RPMI7951 (cell line): ENCODE measurements at places on chromosomes 4 and X. TPM values are rescaled to one million over a fixed set of nuclear protein-coding genes. Genes with fewer than 3 reads are reported as not detected.

Gene CXCL11
- total RNA-seq: 0.10 and 0.36 TPM in 2 replicates

Gene CXorf65
- total RNA-seq: not detected in 2 replicates

Gene DMRTC1
- not detected in 2 replicates for total RNA-seq

Gene KLHL13
- total RNA-seq: 0.10 and 0.12 TPM in 2 replicates

- DNase-seq: no peak
Observed at GRCh38 chr4:110830461-110830860, 207.6 kb upstream of the PITX2 start.

- no peak for DNase-seq
Observed at GRCh38 chr4:67122029-67122428, 423.3 kb downstream of the CENPC start.

GRCh38 chr4:6782147-6782845 lies at the start of gene KIAA0232:
Gene KIAA0232 (plus strand): TSS chr4:6782727. CDS start chr4:6824454, 41,727 bp downstream.
- peak; percentile 93 for DNase-seq

DNA sequence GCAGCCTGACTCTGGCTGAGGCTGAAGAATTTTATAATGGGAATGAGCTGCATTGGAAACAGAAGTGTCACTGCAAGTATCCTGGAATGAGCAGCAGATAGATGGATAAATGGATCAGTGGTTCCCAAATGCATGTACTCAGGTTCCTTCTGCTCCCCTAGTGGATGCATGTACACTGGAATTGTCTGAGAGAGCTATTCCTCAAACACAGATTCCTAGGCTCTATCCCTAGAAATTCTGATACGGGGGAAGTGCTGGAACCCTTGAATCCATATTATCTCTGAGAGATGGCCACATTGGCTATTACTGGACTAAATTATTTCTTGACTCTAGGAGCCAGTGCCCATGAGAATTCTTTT lies 64.8 kb downstream of the TMEM131L start:
- DNase-seq: no peak

GRCh38 chr4:139866276-139866962 lies 200.8 kb downstream of the MGST2 start:
- DNase-seq: no peak
